ENCODE measurements at places on chromosomes 12 and 14.

DNA sequence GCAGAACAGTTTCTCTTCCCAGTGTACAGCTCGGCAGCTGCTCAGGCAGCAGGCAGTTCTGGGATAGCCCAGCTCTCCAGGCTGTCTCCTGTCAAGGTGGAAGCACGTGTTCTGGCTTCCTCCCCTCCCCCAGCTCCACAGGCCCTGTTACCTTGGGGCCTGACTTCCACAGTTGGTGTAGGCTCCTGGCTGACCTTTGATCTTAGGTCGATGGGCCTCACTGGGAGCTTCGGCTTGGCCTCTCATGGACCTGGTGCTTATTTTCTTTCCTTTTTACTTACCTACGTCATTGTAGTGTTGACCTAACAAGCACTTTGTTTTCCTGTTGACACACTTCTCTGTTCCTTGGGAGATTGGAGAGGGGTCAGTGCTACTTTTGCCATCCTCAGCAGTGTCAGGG lies 17.0 kb downstream of the DLST start:
- peak; percentile 15 for DNase-seq

DNA sequence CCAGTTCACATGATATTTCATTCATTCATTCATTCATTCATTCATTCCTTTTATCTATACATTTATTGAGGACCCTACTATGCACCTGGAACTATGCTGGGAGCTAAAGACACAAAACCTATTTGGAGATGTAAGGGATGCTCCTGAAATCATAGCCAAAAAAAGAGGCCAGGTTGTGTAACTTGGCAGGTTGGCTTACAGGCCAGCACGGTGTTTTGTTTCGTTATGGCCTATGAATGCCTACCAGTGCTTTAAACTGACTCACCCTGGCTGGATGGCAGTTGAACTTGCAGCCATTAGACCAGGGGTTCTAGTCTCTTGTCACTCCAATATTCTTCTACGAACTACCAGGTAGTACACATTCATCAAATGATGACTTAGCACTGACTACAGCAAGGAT lies 15.7 kb downstream of the MAP3K9 start:
- DNase-seq = no peak

GRCh38 chr14:85281921-85282320 lies 248.0 kb upstream of the FLRT2 start:
- DNase-seq = no peak

DNA sequence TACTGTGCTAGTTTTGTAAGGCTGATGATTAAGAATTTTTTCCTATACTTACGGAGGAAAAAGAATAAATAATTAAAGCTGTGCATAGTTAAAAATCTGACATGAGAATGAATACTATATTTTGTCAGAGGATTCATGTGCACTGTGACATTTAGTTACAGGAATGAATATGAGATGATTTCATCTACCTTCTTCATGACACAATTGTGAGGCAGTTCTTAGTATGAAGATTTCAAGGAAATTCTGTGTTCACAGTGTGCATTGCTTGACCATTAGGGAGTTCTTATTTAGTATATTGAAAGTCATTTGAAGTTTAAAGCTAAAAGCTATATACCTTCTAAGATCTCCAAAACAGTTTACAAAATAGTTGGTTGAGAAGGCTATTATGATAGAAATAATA lies 70.1 kb downstream of the ATF7IP start:
- DNase-seq = no peak

DNA sequence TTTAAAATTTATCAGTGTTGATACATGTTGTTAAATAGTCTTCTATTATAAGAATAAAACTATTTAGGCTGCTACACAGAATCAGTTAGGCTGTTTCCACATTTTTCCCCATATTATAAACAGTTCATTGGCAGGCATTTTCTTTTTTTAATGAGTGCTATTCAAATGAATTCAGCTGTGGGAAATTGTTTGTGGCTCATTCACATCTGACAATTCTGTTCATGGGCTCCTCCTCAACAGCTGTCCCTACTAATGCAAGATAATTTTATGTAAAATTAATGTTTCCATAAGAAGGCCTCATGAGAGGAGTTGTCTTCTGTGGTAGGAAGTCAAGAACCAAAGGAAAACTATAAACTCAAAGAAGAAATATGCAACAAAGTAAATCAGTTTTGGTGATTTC lies 218.0 kb downstream of the PPFIA2 start:
- no peak for DNase-seq

DNA sequence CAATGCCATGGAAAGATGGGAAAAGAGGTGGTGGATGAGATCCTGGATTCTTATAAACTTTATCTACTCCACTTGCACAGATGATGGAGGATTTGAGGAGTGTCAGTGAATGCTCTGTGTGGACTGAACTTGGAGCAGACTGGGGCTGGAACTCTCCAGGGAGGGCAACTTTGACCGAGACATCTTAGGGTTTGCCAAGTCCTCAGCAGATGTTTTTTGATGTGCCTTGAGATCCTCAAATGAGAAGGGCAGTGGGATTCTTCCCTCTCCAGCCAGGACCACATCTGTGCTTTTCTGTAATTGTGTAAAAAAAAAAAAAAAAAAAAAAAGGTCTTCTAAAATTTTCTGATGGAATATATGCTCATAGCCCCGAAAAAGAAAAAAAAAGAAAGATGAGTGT lies 23.0 kb upstream of the MYL2 start:
- no peak for DNase-seq

- DNase-seq = no peak
Observed at GRCh38 chr12:110338754-110339153, 57.7 kb downstream of the ATP2A2 start.

DNA sequence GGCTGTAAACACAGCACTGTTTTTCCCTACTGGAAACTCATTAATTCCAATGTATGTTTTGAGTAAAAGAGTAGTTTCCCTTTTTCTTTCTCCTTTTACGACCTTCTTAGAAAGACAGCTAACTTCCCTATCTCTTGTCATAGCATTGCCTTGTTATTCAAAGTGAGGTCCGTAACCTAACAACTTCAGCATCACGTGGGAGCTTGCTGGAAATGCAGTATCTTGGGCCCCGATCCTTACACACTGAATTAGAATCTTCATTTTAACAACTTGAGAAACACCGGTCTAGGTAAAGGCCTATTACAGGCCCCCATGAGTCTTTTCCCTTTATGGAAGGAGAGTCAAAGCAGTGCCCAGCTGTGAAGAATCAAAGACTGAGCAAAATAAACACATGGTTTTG lies 230.7 kb upstream of the PRKD1 start:
- DNase-seq = no peak

- peak; percentile 87 for DNase-seq
Observed at GRCh38 chr14:34604995-34605394, 25.0 kb downstream of the SNX6 start.

GRCh38 chr14:61048640-61049039 lies 67.6 kb downstream of the SLC38A6 start:
- DNase-seq = no peak

- DNase-seq = no peak
Observed at GRCh38 chr14:80695869-80696268, 245.7 kb downstream of the CEP128 start.

GRCh38 chr12:59041241-59042121 lies 121.2 kb upstream of the LRIG3 start:
- peak; percentile 78 for DNase-seq

GRCh38 chr14:42111355-42111754 lies 504.7 kb downstream of the LRFN5 start:
- no peak for DNase-seq

DNA sequence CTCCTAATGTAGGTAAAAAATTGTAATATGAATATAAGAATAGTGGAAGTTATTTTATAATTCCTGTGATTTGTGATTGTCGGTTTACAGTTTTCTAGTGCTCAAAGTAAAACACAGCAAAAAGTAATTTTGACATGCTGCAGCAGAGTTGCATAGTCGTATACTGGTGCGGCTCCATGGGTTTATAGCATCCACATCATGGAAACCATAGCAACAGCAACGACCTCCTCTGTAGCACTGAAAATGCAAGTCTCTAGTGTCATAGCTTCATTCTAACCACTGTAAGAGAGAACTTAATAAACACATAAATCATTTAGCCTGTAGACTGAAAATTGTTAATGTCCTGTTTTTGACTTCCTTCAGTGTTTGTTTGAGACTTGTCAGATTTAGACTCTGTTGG lies 574.3 kb downstream of the KCNH5 start:
- no peak for DNase-seq

DNA sequence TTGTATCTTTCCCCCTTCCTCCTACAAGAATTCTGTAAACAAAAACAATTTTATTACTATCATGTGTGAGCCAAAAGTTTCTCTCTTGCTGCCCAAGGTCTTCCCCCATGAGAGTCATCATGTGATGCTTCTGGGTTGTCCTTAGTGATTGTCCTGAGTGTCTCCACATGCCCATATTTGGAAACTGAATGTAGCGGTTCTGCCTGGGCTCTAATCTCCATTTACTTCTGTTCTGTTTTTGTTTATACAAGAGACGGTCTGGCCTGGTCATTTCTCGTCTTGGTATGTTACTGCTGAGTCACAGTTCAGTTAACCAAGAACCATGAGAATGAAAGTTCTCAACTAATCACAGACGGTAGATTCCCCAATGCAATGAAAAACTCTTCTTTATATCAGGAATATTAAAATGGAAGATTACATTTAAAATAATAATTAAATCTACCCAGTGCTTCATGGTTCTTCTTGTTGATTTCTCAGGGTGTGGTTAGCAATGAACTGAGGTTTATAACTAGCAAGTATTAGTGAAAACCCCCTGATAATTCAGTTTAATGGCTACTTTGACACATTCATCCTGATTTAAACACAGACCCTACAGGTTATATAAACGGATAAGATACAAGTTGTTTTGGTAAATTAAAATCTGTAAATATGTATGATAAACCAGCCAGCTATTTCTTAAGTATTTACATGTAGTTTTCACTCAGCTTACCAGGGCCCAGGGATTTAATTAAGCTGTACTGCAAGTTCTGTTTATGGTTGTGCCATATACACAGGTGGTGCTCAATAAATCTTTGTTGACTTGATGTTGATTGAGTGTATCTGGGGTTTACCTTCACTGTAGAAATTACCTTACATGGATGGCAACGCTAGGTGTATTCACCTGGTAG lies 81.1 kb downstream of the PELI2 start:
- no peak for DNase-seq

DNA sequence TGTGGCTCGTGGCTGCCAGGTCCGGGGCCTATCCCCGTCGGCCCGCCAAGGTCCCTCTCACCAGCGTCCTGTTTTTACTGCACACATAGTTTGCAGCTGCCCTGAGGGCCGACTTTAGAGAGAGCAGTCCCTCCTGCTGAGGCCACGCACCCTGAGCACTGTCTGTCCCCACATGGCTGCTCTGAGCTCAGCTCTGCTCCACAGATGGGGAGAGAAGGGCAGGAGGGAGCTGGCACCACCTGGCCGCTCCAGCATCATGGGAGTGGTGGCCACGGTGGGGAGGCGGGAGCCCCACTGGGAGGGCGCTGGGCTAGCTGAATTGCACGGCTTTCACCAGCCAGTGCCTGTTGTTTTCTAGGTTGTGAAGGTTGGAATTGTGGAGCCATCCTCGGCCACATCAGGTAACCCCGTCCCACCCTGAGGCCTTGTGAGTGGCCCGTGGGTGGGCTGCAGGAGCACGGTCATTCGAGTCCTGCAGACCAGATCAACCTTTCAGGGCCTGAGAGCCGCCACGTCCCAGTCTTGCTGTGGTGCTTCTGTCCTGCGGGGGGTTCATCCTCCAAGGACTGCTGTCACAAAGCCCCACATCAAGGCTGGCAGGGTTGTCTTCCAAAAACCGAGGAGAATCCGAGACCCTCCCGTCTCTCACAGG lies 7.4 kb upstream of the TEX22 start:
- peak; percentile 79 for DNase-seq

DNA sequence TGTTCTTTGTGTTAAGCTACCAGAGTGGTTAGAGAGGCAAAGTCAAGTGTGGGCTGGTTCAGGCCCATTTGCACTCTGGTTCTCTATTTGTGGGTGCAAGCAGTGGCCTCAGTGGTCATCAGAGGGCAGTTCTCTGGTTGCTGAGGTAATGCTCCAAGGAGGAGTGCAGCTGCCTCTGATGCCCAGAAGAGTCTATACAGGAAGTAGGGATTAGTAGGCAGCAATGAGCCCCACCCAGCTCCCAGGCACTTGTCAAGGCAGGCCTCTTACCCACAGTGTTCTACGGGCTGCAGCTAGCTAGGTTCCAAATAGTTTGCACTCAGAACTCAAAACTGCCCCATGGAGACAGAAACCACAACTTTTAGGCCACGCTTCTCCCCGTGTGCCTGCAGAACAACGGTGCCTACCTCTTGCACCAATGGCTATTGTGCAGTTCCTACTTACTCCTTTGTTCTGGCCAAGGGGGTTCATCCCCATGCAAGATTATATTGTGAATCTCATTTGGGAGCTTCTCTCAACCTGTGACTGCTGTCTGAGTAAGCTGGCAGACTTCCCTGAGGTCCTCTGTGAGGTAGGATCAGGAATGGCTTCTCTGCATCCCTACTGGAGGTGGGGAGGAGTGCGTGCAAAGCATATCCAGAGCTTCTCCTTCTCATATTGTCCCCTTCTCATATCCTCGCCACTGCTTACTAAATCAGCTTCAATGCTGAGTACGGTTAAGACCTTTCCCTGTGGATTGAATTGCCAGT lies 410.3 kb upstream of the LMO3 start:
- DNase-seq = no peak

GRCh38 chr14:102523200-102523568 lies 13.6 kb upstream of the ANKRD9 start:
- DNase-seq = no peak

- peak; percentile 93 for DNase-seq
Observed at GRCh38 chr12:118061873-118062843, 1.2 kb upstream of the WSB2 start.

GRCh38 chr14:23633160-23633701 lies 2.9 kb upstream of the DHRS2 start:
- DNase-seq = peak; percentile 46

- peak; percentile 18 for DNase-seq
Observed at GRCh38 chr12:19675361-19675760, 236.1 kb downstream of the AEBP2 start.

DNA sequence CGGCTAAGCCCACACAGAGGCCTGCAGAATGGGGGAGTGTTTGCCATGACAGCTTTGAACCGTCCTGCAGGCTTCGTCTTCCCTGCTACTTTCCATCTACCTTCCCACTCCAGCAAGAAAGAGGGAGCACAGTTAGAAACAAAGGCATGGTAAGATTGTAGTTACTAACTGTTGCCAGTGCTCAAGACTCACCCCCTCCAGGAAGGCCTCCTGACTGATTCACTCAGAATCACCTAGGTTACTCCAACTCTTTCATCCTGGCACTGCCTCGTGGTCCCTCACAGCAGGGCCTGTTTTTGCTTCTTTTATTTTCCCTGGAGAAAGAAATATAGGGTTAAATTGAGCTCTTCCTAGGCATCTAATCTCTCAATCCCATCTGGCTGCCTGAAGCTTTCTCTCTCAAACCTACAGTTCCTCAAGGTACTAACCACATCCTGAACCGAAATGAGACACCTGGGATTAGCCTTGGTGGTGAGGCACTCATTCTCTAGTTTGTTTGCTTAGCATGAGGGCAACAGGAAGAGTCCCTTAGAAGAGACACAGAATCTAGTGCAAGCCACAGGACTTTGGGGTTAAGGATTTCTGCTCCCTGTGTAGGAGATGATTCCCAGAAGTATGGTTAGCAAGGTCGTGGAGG lies 7.8 kb downstream of the GALNT6 start:
- DNase-seq = no peak

DNA sequence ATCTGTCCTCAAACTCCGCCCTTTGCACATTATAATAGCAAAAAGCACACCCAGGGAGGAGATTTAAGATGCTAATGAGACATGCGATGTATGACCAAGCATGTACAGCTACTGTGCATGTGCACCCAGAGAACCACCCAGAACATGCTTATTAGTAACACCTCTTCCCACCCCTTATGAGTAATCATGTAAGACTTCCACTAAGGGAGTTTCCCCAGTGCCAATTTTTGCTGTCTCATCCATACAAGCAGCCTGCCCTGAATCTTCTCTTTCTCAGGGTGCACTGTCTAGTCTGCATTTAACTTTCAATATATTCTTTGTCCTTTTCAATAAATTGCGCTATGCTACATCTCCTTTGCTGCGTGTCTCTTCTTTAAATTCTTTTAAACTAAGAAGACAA lies 830.0 kb upstream of the NOVA1 start:
- DNase-seq = no peak

Data from osteoblast (primary cell).